ENCODE measurements at places on chromosomes 3 and 15.

- no peak for DNase-seq
Measured at GRCh38 chr3:105139881-105140560, 226.7 kb upstream of the ALCAM start.

DNA sequence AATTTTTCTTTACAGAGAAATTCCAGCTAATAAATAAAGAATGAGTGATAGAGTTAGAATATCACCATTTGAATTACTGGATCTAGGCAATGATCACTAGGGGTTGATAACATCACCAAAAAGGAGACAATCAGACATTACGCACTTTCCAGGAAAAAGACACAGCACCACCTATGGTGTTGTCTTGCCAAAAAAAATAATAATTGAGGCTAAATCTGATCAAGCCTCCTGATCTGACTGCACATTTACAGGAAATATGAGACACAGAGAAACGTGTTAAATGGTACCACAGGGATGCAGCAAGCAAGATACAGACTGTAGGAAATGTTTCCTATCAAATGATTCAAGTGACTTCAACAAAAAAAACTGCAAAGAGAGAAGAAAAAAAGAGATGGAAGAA is 92.8 kb downstream of the EOMES start:
- DNase-seq: no peak

DNA sequence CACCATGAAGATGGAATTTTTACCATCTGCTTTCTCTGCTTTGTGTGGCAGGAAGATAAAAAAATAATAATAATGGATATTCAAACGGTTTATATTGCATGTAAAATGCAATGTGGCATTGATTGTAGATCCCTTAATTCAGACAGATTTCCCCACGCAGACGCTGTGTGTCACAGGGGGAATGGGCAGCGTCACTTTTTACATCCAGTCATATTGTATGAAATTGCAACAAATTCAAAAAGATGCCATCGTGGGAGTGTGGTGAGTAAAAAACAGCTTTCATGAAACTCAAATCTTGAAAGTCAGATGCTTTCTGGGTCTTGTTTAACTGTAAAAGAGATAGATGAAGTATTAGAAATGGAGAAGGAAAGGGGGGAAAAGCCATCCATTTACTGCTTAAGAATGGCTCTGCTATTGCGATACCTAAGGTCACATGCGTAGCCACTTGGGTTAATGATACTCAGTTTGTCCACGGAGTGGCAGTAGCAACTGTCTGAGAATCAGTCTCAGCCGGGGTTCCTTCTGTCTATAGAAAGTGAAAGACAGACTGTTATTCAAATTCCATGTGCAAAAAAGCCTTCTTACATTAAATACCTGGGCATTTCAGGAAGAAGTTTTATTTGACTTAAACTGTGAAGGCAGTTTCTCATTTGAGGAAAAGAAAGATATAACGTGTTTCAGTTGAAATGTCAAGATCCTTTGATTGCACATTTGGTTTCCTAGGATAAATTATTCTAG is 28.5 kb downstream of the BTD start:
- peak; percentile 88 for DNase-seq

DNA sequence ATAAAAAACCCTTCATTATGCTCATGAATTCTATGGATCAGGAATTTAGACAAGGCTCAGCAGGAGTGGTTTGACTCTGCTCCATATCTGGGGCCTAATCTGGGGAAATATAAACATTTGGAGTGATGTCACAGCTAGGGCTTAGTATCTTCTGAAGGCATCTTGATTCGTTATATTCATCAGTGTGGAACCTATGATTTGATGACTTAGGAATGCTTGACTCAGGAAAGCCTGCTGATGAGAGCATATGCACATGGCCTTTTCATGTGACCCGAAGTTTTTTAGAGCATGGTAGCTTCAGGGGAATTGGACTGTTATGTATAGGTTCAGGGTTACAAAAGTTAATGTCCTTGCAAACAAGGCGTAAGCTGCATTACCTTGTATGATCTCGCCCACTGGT is 184.9 kb upstream of the LRRC3B start:
- DNase-seq: peak; percentile 65

DNA sequence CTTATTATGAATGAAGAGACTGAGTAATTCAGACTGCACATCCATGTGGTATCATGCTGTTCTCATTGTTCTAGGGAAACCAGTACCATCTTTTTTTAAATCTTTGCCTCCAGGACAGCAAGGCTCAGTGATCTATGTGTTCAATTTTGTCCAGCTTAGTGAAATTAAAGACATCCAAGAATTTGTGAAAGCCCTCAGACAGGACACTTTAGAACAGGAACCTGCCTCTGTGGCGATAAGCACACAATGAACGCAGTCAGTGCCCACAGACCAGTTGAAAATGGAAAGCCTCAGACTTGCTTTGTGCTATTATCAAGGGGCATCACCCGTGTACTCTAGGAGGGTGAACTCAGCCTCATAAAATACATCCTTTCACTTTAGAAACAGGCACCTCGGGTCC is 20.1 kb downstream of the EID1 start:
- DNase-seq: no peak

DNA sequence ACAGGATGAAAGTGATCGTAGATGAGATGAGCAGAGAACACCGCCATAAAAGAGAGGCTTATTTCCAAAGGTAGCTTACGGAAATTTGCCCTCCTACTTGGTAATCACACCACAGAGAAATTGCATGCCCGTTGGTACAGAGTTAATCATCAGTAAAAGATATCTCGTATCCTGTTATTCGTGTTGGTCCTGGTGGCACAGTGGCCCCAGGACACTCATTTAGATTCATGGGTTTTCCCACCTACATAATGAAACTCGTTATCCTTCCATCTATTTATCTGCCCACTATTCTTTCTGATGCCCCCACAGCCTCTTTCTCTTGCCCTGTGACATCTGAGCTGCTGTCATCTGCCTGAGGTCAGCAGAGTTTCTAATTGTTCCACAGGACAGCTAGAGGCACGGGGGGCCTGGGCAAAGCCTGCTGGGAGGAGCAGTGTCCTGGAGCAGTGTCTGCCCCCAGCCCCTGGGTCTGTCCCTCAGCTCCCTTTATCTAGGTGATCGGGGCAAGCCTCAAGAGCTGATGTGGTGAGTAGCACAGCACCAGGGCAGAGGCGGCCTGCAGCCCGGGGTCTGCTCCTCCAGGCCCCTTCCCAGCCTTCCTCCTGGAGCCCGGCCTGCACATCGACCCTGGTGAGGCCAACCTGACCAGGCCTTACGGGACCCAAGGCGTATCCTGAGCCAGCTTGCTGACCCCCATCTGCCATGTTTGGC is 42.2 kb downstream of the PXYLP1 start:
- DNase-seq: no peak

- DNase-seq: no peak
Measured at GRCh38 chr3:140207541-140207940, 272.6 kb downstream of the CLSTN2 start.

DNA sequence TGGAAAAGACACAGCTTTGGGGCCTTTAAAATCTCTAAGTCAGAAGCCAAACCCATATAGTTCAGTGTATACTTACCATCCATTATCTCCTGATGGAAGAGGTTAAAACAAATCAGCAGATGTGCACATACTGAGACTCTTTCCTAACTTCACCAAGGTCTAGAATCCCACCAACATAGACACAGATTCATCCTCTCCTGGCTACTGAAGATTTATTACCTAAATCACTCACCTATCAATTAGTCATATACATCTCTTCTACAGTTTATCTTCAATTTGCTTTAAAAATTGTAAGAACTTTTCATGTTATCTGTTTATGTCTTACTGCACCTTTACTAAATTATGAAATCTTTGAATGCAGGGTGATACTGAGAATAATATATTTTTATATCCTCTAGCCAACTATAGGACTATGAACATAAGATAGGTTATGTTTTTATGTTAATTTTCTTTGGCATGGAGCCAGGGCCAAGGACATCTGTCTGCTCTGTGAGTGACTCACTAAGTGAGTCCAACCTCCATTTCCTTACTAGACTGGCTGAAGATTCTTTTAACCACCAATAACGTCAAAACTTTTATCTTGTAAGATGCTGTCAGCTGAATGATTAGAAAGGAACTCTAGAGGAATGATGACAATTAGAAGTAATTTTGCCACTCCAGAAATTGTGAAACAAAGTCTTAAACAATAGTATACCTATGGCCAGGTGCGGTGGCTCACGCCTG is 397.6 kb downstream of the FOXP1 start:
- DNase-seq: no peak

DNA sequence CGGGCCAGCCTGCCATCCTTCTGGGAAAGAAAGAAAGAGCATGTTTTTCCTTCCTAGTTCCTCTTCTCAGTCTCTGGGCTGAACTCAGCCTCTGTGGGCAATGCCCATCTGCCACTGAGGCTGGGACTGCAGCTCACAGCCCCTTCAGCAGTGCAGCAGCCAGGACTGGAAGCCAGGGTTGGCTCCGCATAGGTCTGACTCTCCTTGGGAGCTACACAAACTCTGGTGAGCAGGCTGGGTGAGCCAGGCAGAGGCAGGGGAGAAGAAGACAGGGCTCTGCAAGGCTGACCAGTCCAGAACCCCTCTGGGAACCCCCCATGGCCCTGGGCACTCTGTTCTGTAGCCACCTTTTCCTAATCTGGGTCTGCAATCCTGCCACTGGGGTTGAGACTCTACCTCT is 3.6 kb downstream of the DISP2 start:
- DNase-seq: no peak

- no peak for DNase-seq
Measured at GRCh38 chr3:117499189-117499870, 789.8 kb downstream of the TUSC7 start.

DNA sequence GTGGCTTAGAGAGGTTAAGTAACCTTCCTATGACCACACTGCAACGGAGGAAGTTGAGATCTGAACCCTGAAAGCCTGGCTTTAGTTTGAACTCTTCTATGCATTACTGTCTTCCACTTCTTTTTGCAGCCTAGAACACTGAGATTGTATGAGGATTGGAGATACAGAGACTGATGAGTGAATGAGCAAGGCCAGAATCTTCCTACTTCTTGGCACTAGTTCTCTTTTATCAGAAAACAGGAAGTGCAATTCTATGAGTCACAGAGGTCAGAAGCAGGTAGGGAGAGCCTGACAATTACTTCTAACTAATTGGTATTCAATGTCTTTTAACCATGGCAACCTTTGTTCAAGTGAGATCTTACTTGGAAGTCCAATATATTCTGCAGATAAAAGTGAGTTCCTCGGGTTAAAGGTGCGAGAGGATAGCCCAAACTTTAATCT is 219.0 kb downstream of the SHQ1 start:
- no peak for DNase-seq

DNA sequence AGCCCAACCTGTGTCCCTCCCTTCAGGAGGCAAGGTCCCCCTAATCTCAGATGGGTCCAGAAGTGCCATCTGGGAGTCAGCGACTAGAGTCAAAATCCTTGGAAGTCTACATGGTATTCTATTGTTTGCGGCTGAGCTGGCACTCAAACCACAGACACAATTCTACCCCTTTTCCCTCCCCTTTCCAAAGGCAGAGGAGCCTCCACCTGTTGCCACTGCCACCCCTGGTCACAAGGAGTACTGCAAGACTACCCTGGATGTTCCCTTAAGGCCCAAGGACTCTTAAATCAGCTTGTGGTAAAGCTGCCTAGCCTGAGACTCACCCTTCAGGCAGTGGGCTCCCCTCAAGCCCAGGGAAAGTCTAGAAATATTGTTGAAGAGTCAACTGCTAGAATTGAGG is 4.3 kb upstream of the OR5H6 start:
- no peak for DNase-seq

All from astrocyte of the hippocampus (primary cell).